Stimulated activated CD8-positive, alpha-beta memory T cell treated with anti-CD3 and anti-CD28 coated beads, Interleukin-2, amount 100 ng/mL, for 48 hours (primary cell): ENCODE measurements at places on chromosomes 4 and X.

DNA sequence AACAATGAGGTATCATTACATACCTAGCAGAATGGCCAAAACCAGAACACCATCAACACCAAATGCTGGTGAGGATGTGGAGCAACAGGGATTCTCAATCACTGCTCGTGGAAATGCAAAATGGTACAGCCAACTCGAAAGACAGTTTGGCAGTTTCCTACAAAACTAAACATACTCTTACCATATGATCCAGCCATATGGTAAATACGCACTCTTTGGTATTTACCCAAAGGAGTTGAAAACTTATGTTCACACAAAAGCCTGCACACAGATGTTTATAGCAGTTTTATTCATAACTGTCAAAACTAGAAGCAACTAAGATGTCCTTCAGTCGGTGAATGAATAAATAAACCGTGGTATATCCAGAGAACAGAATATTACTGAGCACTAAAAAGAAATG, 7.8 kb downstream of the CASP3 start:
- DNase-seq: no peak

- DNase-seq: no peak
Observed at GRCh38 chr4:52110171-52110570, 59.1 kb downstream of the SPATA18 start.

GRCh38 chrX:21708116-21708515, 49.8 kb downstream of the SMPX start:
- no peak for DNase-seq

- DNase-seq: no peak
Observed at GRCh38 chr4:89358935-89359638, 51.5 kb upstream of the GPRIN3 start.

DNA sequence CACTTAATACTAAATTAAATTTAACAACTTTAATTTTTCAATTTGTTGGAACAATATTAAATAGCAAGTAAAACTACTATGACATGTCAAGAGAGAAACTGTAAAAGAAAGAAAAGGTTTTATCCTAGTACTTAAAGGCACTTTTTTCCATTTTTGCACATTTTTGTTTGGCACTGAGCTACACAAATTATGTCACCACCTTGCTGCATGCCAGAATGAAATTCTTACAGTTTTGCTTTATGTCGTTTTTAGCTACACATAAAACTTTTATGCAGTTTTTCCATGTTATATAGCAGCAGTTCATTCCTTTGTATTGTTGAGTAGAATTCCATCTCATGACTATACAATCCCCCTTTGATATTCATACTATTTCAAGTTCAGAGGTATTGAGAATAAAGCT, 99.1 kb upstream of the RXFP1 start:
- DNase-seq: no peak

DNA sequence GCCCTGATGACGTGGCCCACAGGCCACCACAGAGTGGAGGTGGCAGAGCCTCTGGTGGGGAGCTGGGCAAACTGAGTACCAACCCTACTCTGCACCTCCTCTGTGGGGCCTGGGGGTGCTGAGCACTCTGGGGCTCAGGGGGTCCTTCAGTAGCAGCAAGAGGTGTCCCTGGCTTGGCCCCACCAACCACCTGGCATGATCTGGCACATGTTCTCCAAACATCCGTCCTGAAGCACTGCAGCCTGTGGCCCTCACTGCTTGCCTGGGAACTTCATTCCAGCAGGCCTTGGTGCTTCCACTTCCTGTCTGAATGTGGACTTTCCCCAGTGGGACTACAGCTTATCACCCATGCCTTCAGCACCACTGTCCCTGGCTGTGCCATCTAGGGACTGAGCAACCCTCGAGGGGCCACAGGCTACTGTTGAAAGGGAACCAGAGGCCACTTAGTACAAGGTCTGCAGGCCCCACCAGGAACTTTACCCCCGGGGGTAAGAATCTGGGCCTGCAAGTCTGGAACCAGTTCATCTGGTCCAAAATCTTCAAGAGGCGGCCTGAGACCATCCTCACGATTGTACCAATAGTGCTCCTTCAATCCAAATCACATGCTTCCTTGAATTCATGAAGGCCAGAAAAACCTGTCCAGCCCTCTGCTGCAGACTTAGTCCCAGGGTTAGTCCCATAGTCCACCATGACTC, 13.2 kb downstream of the TNIP2 start:
- DNase-seq: no peak

GRCh38 chr4:6329478-6330383, 60.1 kb downstream of the WFS1 start:
- no peak for DNase-seq

DNA sequence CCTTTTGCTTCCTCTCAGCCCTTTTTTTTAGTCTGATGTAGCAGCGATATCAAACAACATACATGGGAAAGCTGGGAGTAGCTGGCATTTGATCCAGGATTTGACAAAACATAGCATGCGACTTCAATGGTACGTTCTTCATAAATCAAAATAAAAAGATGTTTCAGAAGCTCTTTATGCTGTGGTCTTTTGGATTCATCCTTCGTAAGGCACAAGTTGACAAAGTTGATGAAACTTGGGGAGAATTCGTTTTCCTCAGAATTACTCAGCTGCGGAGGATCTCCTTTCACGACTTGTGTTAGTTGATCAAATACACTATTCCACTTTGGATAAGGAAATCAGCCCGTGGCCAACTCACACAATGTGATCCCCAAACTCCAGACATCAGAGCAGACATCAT, 38.1 kb upstream of the CHIC1 start:
- no peak for DNase-seq

- DNase-seq: no peak
Observed at GRCh38 chr4:157327666-157328065, 107.1 kb downstream of the GRIA2 start.

GRCh38 chrX:19673375-19674040, 158.2 kb upstream of the MAP3K15 start:
- no peak for DNase-seq

- no peak for DNase-seq
Observed at GRCh38 chrX:93319609-93320008, 353.8 kb downstream of the NAP1L3 start.

GRCh38 chr4:66558651-66559050, 888.4 kb upstream of the EPHA5 start:
- no peak for DNase-seq

DNA sequence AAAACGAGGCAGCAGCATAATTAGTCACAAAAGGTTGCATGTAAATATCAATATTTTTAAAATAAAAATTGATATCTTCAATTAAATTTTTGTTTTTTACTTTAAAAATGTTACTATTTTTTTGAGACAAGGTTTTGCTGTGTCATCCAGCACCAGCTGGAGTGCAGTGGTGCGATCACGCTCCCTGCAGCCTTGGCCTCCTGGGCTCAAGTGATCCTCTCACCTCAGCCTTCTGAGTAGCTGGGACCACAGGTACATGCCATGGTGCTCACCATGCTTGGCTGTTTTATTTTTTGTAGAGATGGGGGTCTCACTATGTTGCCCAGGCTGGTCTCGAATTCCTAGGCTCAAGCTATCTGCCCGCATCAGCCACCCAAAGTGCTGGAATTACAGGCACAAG, 96.8 kb upstream of the FRAS1 start:
- DNase-seq: no peak

DNA sequence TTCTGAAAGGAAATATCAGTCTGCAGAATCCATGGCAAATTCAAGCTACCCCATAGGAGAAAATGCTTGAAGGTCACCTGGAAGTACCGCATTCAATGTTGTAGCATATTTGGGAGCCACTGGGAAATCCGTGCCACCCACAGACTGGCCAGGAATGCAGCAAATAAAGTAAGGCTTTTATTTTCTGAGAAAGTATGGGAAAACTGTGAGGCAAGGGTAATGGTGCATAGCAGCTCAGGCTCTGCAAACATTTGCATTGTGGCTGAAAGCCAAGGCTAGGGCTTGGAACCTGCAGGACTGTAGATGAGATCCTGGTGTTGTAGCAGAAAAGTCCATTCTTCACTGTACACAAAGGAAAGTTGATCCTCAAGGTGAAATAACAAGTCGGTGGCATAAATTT, 450.9 kb upstream of the NR3C2 start:
- no peak for DNase-seq

GRCh38 chrX:135981668-135982067, 3.6 kb upstream of the SLC9A6 start:
- DNase-seq: no peak

DNA sequence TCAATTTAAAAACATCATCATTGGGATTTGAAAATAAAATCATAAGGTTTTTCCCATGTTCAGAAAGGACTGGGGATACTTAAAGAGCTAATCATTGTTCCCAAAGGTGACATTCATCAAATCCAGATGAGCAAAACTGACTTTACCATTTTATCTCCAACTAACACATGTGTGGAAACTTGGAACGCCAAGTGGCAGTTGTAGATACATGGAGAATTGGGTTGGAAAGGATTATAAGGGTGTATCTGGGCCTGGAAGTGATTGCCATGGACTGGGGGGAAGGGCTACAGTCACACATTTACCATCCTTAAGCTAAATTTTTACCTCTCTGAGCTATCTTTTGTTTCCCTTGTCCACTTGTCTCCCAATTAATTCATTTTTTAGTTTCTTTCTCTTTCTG, 203.4 kb downstream of the SLC39A8 start:
- DNase-seq: no peak

DNA sequence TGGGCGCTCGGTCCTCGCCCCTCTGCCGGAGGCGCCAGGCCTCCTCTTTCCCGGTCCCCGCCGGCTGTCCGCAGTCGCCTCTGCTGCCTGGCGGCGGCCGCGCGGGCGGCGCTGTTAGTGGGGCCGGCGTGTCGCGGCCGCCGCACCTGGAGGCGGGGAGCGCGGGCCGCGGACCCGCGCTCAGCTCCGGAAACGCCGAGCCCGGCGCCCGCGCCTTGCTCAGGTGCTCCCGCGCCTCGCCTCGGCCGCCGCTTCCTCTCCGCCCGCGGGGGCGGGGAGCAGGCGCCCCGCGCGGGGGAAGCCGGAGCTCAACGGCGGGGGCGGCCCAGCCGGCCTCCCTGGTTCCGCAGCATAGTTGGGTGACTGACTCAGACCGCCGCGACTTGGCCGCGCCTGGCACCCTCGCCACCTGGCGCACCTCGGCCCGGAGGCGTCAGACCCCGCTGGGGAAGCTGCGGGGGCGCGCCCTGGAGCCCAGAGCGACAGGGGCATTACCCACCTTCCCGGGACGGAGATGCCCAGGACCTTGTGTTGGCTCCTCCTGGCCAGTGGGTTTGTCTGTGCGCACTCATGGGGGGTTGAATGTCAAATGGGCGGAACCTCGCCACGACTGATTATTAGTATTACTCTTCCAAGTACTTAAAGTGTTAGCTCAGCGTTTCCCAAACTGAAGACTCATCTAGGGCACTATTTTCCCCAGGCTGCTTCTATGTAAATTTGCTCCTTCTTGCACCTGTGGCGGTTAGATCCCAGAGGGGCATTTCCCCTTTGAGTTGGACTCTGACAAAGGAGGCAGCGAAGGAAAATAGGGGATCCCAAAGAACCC, at the start of gene ARAP2:
ARAP2 (minus strand) TSS at position 258 of the 826 bp plus-strand sequence. CDS start 15,028 bp downstream, outside the sequence.
- DNase-seq: peak; percentile 61

DNA sequence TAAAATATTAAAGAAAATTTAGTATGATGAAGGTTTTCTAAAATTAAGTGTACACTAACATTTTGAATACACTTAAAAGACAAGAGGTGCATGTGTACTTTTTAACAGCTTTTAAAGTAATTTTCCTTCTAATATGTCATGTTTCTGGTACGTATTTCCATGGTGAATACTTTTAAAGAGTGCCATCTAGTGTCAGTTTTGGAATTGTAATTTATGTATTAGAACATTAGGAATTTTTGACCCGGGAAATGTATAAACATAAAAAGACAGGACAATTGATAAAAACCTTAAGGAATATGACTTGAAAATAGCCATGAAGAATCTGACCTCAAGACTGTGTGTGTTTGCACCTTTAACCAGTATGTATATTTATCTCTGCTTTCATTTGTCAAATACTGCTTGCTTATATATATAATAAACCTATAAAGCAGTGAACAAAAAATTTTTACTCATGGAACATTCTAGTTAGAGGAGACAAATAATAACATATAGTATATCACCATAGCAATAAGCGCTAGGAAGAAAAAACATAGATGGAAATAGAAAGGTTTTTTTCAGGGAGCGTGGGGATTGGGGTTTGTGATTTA, 7.2 kb downstream of the GSTCD start:
- DNase-seq: no peak

- DNase-seq: no peak
Observed at GRCh38 chr4:105469736-105470135, 4.1 kb downstream of the PPA2 start.

DNA sequence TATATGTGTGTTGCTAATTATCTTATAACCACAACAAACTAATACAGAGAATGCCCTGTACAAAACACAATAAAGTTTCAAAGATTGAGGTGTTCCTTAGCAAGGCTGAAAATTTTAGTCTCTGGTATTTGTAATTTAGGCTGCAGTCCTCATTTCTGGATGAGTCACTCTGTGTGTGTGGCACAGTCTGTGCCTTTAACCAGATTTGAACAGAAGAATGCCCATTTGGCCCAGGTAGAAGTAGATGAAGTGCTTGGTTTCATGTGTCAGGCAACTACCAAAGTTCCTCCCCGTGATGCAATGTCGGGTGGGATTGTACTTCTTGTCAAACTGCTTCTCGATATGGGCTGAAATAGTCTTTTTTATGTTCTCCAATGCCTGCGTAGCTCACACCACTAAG, 91.6 kb upstream of the H2AZ1 start:
- DNase-seq: no peak

- no peak for DNase-seq
Observed at GRCh38 chr4:110020646-110021443, 108.2 kb downstream of the EGF start.

DNA sequence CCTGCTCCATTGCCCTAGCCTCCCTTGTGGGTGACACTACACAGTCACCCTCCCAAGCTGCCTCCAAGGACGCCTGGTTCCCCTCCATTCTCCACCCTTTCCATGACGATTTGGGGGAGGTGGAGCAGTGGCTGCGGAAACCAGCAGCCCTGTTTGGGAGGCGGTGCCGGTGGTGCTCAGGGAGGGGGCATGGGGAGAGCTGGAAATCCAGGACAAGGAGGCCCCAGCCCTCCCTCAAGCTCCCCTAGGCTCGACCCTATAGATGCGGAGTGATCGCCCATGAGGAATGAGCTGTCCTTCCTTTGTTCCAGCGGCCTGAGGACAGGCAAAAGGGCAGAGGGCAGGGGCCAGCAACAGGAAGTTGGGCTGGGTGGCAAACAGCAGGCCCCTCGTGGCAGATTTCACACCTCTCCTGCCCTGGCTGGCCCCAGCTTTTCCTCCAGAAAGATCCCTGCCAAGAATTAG, 3.6 kb upstream of the RENBP start:
- no peak for DNase-seq

DNA sequence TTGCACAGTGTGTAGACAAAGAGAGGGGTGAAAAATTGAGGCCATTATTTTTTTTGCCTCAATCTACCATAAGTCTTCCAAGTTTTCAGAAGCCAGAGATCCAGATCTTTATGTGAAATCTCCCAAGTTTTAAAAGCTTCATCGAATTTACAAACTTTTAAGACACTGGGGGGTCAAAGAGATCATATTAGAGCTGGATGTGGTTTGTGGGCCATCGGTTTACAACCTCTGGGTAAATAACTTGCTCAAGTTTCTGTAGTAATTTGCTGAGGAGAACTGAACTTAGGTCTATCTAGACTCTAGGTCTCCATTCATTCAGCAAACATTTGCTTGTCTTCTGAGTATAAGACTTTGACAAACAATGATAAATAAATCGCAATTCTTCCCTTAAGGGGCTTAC, 54.0 kb upstream of the CHRNA9 start:
- DNase-seq: no peak

GRCh38 chrX:87924619-87925018, 407.0 kb downstream of the KLHL4 start:
- DNase-seq: no peak

GRCh38 chrX:46967547-46967946, 55.3 kb downstream of the JADE3 start:
- DNase-seq: no peak
